Liver (tissue), 10 donors: ENCODE measurements at places on chromosomes 4 and X. TPM values are rescaled to one million over a fixed set of nuclear protein-coding genes. Genes with fewer than 3 reads are reported as not detected.

DNA sequence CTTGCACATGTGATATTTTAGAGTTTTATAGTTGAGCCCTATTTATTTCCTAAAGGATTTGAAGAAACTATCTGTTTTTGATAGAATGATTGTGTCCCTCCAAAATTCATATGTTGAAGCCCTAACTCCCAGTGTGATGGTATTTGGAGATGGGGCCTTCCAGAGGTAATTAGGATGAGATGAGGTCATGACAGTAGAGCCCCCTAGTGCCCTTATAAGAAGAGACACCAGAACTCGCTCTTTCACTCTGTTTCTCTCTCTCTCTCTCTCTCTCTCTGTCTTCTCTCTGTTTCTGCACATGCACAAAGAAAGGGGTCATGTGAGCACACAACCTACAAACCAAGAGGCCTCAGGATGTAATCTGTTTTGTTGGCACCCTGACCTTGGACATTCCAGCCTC, 921.9 kb upstream of the DIAPH2 start:
- no peaks in the 10 kb centered on the region for H3K36me3 ChIP-seq
- no peaks in the 10 kb centered on the region for H3K4me1 ChIP-seq
- H3K27ac ChIP-seq: no peak overlapping the region
- H3K4me3 ChIP-seq: no peak overlapping the region
- DNase-seq: no peak

DNA sequence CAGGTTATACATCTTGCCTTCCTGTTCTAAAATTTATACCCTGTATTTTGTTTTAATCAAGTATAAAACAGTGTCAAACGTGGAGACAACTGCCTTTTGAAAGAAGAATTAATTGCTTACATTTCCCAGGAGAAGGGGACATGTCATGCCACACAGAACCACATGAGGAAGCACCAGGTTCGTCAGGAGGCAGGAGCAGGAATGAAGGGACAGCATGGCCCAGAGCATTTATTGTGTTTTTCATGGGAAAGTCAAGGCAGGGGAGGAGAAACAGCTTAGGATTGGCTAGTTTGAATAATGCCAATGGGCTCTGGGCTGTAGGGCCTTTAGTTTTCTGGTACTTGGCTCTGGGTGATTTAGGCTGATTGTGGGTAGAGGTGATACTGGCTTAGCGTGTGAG, 203.7 kb downstream of the CFAP299 start:
- H3K27ac ChIP-seq: no peak overlapping the region
- no peaks in the 10 kb centered on the region for H3K27me3 ChIP-seq
- DNase-seq: no peak
- H3K4me3 ChIP-seq: no peak overlapping the region
- no peaks in the 10 kb centered on the region for H3K36me3 ChIP-seq

MAGED4 gene
- 10.2 TPM for total RNA-seq

WNK3 gene
- 4.3 TPM for total RNA-seq
